ENCODE measurements at places on chromosomes 7 and 10. TPM values are rescaled to one million over a fixed set of nuclear protein-coding genes. Genes with fewer than 3 reads are reported as not detected.

Gene KIF11
- 0.24 TPM for total RNA-seq

Gene CEP55
- 1.8 TPM for total RNA-seq

Gene AVL9
- 10.1 TPM for total RNA-seq

Gene HHEX
- 2.1 TPM for total RNA-seq

GRCh38 chr10:6199131-6199733 is 3.5 kb upstream of the PFKFB3 start:
- DNase-seq: no peak

DNA sequence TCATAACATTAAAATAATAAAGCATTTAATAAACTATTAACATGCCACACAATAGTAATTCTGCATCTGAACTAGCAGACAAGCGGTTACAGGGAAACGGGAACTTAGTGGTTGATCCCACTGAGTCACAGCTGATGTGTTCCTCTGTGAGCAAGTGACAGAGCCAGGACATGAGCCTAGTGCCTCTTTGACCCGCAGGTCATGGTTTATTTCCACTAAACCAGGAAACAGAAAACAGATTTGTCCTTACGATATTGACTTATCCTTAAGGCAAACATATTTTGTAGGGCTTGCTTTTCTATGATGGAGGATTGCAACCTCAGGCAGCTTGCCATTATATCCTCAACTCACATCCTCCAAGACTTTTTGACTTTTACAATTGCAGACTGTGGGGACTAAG is 987.3 kb downstream of the CCSER2 start:
- no peak for DNase-seq

- no peak for DNase-seq
These were observed 10.5 kb downstream of the YME1L1 start for GRCh38 chr10:27143686-27144085.

DNA sequence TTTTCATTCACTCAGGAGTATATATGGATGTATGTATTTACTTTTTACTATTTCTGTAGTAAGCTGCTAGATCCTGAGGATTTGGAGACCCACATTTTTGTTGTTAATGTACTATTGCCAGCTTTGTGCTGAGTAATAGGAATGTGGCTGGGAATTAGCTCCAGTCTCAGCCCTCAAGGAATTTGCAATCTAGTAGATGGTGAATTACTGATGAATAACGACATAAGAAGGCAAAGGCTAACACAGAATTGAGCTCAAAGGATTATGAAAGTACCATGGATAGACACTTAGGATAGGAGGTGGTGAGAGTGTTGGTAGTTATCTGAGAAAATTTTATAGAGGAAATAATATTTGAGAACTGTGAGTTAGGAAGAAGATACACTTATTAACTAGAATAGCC is 19.9 kb downstream of the CASD1 start:
- DNase-seq: no peak

GRCh38 chr7:104973909-104974415 is 40.0 kb upstream of the KMT2E start:
- DNase-seq: no peak

Measured in right atrium auricular region (tissue), 2 donors.